ENCODE measurements at places on chromosomes 12 and 14. TPM values are rescaled to one million over a fixed set of nuclear protein-coding genes. Genes with fewer than 3 reads are reported as not detected.

DNA sequence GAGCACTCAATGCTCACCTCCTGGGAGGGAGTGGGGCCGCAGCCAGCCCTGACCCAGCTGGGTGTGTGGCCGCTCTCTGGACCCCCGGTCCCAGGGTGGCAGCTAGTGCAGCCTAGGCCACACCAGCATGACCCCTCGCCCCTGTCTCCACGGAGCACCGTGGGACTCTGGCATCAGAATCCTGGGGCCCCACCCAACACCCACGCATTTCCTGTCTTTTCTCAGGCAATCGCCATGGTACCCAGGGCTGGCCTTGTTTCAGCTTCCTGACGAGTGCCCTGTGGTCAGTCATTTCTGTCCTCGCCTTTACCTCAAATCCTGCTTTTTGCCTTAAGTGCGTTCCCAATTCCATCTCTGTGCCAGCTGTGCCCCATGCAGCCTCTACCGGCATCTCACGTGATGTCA, 15.9 kb downstream of the PACS2 start:
- H3K27me3 ChIP-seq, result no peaks in the 10 kb centered on the region
- H3K4me1 ChIP-seq, result peaks cover 24% of the 10 kb centered on the region
- no peaks in the 10 kb centered on the region for H3K36me3 ChIP-seq

GRCh38 chr14:101097109-101097793, 193.7 kb upstream of the RTL1 start:
- DNase-seq, result no peak
- no peak overlapping the region for H3K27ac ChIP-seq
- no peaks in the 10 kb centered on the region for H3K4me1 ChIP-seq
- H3K27me3 ChIP-seq, result no peaks in the 10 kb centered on the region

GRCh38 chr12:32828120-32828519, 68.5 kb downstream of the PKP2 start:
- no peak for DNase-seq
- no peak overlapping the region for H3K4me3 ChIP-seq
- peaks cover 5% of the 10 kb centered on the region for H3K4me1 ChIP-seq
- no peak overlapping the region for H3K27ac ChIP-seq

DNA sequence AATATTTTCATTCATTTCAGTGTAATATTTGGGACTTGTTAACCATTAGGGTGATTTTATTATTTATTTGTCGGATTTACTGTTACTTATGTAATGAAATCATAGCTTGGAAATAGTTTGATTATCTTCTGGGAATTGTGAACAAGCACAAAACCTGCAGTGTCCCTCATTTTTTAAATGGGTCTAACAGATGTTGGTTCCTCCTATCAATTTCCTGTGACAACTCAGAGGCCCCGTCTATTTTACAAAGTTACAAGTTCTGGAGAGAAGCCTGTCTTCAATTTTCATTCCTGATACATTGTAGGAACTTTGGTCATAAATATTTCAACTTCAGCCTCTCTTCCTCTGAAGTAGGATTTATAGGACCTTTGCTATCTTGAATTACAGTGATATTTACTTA, 101.8 kb upstream of the DNM1L start:
- no peak overlapping the region for H3K4me3 ChIP-seq
- no peak for DNase-seq
- H3K27ac ChIP-seq, result no peak overlapping the region
- no peaks in the 10 kb centered on the region for H3K4me1 ChIP-seq
- no peaks in the 10 kb centered on the region for H3K27me3 ChIP-seq
- peaks cover 37% of the 10 kb centered on the region for H3K36me3 ChIP-seq

DNA sequence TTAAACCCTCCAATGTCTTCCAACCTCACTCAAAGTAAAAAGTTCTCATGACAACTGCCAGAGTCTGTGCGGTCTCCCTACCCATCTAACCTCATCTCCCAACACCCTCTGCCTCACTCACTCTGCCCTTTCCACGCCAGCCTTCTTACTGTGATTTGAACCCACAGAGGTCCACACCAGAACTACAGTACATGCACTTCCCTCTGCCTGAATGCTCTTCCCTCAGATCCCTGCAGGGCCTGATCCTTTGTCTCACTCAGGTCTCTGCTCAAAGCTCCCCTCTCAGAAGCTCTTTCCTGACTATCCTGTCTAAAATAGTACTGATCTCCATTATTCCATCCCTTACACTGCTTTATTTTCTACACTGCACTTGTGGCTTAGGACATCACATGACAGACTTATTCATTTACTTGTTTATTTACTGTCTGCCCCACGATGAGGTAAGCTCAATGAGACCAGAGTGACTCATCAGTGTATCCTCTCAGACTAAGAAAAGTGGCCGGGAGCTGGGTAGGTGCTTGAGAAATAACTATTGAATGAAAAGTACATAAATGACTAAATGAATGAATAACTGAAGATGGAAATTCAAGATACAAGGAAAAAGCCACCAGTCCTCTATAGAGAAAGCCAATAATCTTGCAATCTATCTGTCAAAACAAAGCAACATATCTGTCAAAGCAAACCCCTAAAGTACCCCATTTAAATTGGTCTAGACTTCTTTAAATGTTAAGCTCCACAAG, 17.1 kb downstream of the POMT2 start:
- H3K27me3 ChIP-seq, result no peaks in the 10 kb centered on the region
- H3K27ac ChIP-seq, result no peak overlapping the region
- DNase-seq, result no peak
- no peak overlapping the region for H3K4me3 ChIP-seq
- peaks cover 28% of the 10 kb centered on the region for H3K4me1 ChIP-seq

DNA sequence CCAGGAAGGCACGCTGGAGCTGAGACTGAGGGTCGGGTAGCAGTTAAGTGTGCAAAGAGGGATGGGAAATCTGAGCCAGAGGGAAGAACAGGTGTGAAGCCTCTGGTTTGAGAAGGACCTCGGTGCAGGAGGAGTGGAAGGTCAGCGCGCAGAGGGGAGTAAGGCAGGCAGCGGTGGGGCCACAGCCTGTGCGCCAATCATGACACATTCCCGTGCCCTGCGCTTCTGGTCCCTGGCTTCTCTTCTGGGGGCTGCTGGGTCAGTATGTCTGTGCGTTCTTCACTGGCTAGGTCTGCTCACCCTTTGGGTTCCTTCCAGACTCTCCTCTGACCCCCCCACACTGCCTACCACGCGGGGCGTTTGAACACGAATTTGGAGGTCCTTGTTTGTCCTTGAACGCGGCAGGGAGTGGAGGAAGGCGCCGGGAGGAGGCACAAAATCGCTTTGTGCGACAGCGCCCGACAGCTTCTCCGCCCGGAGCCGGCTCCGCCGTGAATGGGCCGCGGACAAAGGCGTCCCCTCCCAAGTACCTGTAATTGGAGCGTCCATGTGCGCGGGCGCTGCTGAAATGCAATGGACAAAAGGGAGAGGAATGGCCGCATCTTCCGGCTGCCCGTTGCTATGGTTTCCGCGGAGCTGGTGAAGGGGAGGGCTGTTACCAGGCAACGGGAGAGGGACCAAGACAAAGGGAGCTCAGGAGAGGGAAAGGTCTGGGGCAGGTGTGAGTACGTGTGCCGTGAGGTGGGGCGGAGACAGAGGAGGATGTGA, 207.2 kb upstream of the SRRM4 start:
- H3K4me1 ChIP-seq, result no peaks in the 10 kb centered on the region
- no peaks in the 10 kb centered on the region for H3K36me3 ChIP-seq
- DNase-seq, result no peak
- H3K4me3 ChIP-seq, result no peak overlapping the region
- H3K27me3 ChIP-seq, result peaks cover 14% of the 10 kb centered on the region

- no peaks in the 10 kb centered on the region for H3K4me1 ChIP-seq
- H3K27ac ChIP-seq, result no peak overlapping the region
- no peak for DNase-seq
- H3K36me3 ChIP-seq, result no peaks in the 10 kb centered on the region
- H3K27me3 ChIP-seq, result peaks cover 30% of the 10 kb centered on the region
- H3K4me3 ChIP-seq, result no peak overlapping the region
Observed at GRCh38 chr12:54629925-54630324, 4.8 kb downstream of the LACRT start.

DNA sequence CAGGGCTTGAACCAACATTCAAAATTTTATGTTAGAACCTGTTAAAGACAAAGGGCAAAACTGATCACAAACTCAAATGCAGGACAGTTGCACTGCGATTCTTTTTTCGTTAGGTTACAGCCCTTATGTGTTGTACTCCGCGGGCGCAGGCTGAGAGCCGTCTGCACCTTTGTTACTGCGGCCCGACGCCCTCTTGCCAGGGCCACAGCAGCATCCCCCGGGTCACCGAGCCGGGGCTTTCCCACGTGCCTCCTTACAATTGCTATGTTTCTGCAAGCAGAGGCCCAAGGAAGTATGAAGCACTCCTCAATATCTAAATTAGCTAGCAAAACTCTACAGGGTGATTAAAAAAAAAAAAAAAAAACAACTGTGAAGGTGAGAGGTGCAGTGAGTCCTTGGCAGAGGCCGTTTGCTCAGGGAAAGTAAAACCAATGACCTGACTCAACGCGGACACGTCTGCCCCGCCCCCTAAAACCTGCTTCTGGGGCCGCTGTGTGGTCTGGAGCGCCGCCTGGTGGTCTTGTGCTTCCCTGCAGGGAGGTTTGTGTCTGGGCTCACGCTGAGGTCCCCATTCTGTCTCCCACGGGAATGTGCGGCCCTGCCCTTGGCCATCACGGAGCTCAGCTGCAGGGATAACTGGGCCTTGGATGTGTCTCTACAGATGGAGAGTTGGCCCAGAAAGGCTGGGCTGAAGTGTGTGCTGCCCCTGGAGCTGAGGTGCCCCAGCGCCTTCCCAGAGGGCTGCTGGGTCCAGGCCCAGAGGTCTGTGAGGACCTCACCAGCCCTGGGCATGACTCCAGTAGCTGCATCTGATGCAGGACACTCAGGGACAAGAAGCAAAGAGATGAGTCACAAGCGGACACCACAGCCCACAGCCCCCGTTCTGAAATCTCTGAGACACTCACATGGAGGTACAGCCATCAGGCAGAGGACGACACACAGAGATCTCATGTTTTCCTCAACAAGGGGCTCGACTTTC, 418.5 kb downstream of the TMEM121 start:
- no peaks in the 10 kb centered on the region for H3K36me3 ChIP-seq
- no peak overlapping the region for H3K27ac ChIP-seq
- H3K4me3 ChIP-seq, result no peak overlapping the region
- H3K4me1 ChIP-seq, result no peaks in the 10 kb centered on the region
- no peaks in the 10 kb centered on the region for H3K27me3 ChIP-seq

- H3K4me3 ChIP-seq, result no peak overlapping the region
- no peaks in the 10 kb centered on the region for H3K4me1 ChIP-seq
- no peaks in the 10 kb centered on the region for H3K27me3 ChIP-seq
Observed at GRCh38 chr12:70154087-70154638, 89.1 kb upstream of the CNOT2 start.

DNA sequence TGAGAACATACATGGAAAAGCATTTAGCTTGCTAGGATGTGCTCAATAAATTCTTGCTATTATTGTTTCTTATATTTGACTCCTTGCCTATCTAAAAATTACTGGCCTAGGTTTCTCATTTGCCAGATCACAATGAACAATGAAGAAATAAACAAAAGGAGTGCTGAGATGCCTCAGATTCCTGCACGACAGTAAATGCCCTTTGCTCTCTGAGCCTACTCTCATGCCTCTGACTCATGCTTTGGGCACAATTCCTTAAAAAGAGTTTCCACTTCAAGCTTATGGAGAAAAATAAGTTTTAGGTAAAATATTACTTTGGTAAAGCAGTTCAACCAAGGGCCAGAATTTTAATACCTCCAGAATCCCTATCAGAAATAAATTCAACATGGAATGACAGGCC, 30.9 kb downstream of the GRIN2B start:
- no peaks in the 10 kb centered on the region for H3K4me1 ChIP-seq
- no peaks in the 10 kb centered on the region for H3K36me3 ChIP-seq
- H3K4me3 ChIP-seq, result no peak overlapping the region

DNA sequence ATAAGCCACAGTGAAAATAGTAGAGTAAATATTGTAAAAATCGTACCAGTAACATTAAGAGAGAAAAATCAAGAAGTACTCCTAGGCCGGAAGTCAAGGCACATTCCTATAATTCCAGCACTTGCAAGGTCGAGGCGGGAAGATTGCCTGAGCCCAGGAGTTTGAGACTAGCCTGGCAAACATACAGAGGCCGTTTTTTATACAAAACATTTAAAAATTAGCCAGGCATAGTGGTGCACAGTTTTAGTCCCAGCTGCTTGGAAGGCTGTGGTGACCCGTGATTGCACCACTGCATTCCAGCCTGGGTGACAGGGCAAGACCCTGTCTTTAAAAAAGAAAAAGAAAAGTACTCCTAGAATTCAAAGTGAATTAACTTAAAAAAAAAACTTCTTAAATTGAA, 341.8 kb downstream of the C12orf50 start:
- H3K27me3 ChIP-seq, result no peaks in the 10 kb centered on the region
- H3K4me1 ChIP-seq, result no peaks in the 10 kb centered on the region
- no peak overlapping the region for H3K4me3 ChIP-seq
- no peaks in the 10 kb centered on the region for H3K36me3 ChIP-seq
- H3K27ac ChIP-seq, result no peak overlapping the region

DNA sequence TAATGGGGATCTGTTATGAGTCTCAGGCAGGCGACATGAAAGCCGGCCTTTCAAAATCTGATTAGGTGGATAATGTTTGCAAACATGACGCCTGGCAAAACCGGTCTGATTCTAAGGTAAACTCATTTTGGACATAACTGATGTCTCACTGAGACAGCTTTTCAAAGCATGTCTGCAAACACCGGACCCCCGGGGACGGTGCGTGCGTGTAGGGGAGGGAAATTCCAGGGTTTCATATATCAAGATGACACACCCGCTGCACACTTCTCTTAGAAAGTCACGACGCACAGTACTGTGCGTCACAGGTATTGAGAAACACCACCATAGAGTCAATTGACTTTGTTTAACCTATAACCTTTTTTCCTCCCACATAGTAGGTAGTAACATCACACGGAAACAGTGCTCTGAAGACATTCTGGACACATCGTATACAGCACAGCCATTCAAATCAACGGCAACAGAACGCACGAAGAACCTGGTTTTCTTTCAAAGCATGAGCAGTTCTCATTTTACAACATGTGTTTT, 43.9 kb upstream of the TESC start:
- DNase-seq, result peak; percentile 84
- peak overlapping the region; percentile 71 for H3K27ac ChIP-seq
- peaks cover 52% of the 10 kb centered on the region for H3K36me3 ChIP-seq
- no peaks in the 10 kb centered on the region for H3K27me3 ChIP-seq
- no peak overlapping the region for H3K4me3 ChIP-seq

DNA sequence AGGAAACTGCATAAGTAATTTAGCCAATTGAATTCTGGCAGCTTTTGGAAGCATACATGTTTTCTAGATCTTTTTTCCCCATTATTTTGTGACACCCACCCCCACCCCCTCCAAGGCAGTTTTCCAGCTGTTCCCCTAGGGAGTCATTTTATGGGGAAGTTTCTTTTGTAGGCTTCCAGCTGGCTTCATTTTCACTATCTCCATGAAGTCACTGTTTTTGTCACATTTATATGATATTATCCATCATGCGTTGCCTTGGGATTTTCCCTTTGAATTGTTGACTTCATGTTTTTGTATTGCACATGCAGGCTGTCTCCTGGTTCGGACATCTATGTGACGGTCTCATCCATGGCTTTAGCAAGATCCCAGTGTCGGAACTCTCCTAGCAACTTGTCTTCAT, 233.6 kb upstream of the RGS6 start:
- H3K36me3 ChIP-seq, result peaks cover 21% of the 10 kb centered on the region
- no peak overlapping the region for H3K4me3 ChIP-seq
- no peaks in the 10 kb centered on the region for H3K4me1 ChIP-seq
- H3K27ac ChIP-seq, result no peak overlapping the region

Gene BMAL2
- total RNA-seq, result 5.8 TPM

Gene NELL2
- total RNA-seq, result 1.9 TPM

Gene FERMT2
- total RNA-seq, result 82.3 TPM

Gene OTOGL
- not detected for total RNA-seq

Gene FGFR1OP2
- 31.6 TPM for total RNA-seq
